ENCODE measurements at places on chromosomes 2 and 18.

DNA sequence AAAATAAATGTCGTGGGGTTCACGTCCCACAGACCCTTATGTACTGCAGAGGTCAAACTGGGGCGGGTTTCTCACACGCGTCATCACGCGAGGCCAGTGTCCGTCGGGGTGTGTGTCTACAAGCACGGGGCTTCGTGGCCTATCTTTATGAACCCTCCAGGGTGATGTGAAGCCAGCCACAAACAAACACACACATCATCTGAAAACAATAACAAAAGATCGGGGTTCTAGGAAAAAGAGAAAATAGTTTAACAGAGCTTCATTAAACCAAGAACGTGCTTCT, 23.3 kb downstream of the LDLRAD4 start:
- no peak for DNase-seq

GRCh38 chr18:48535956-48536355, 2.9 kb upstream of the CTIF start:
- DNase-seq = no peak

DNA sequence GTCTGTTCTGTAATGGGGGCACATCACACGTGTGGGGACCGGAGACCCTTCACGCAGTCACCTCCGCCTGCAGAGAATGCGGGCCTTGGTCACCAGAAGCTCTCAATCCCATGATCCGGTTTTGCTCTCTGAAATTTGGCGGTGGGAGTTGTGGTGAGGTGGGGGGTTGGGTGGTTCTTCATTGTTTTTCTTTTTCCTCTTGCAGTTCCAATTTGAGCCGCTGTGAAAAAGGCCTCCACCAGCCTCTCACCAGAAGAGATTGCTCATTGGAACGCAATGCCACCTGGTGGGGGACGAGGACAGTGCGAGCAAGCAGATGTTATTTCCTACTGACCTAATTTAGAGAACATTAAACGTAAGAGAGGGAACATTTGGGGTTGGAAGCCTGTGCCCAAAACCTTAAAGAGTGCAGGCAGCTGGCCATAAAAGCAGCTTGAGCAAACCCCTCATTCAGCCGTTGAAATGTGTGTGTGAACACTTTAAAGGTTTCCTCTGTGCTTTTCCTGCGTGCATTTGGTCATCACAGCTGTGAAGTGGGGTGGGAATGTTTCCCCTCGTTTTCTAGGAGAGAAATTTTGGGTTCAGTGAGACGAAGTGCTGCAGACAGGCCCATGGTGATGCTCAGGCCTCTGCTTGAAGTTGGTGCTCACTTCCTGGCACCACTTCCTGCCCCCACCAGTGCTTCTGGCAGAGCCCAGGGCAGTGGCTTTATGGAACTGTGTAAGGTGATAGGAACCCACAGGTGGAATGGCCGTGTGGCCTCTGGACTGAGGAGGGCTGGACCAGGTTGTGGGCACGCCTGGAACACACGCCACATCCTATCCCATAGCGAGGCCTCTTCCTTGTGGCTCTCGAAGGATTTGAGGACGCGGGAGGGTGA, 61.7 kb downstream of the ZCCHC2 start:
- peak; percentile 28 for DNase-seq

DNA sequence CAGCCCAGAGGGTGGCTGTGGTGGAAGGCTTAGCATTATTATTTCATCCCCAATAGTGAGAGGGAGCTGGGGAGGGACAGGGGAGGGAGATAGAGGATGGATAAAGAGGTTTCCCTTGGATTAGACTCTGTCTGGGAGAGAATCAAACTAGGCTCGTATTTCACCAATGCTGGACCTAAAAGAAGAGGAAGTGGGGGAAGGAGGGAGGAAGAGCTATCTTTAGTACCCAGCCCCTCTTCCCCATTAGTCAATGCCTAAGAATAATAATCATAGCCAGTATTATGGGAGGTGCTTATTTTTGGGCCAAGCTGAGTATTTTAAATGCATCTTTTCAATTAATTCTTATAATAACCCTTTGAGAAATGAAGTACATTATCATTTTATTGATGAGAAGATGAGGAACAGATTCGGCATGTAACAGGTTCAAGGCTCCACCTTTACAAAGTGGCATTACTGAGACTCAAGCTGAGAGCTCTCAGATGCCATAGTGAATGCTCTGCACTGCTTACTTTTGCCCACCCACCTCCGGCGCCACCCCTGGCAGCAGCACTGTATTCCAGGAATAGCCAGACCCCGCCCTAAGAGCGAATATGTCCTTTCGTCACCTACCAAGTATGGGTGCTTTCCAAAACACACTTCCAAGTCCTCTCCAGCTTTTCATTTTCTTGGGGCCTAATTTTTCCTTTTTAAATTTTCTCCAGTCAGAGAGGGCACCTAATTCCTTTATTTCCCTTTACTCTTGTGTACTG, 21.0 kb downstream of the PAX8 start:
- no peak for DNase-seq

DNA sequence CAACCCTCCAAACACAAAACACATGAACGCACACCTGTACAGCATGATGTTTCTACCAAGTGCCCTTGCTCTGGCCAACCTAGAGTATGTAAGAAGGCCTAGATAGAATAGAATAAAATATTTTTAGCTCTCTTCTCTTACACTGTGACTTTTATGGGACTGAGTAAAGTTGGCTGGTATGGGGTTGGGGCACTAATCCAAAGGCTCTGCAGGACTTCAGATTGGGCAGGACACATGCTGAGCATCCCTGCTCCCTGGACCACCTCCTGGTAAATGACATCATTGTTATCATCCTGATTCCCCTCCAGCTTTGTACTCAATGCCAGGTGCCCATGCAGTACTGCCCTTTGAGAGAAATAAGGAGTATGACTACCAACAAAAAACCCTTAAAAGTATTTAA, 322.2 kb downstream of the SLC8A1 start:
- no peak for DNase-seq

GRCh38 chr18:31793531-31793930, 32.9 kb upstream of the SLC25A52 start:
- no peak for DNase-seq

DNA sequence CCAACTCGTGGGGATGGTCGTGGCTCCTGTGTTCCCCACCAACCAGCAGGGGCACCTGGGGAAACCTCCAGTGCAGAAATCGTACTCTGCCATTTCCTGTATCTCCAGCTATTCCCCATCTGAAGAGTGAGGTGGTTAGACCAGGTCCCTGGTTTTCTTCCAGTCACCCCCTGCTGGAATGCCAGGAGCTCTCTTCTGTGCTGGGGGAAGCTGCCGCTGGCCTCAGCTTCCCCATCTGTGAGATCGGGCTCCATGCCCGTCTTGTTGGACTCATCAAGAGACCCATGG, 119.7 kb downstream of the INHBB start:
- no peak for DNase-seq

DNA sequence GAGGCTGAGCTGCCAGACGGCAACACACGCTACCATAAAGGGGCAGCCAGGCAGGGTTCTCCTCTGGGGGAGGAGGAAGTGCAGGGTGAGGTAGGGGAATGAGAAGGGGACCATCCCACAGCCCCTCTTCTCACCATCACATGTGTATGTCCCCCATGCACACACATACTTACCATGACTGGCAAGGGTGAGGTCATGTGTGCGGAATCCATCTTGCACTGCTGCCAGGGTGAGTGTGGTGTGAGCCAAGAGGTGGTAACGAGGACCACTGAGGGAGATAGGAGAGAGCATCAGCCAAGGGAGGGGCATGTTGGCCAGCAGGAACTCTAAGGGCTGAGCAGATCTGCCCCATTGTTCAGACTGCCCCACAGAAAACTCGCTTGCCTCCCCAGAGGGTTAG, 7.1 kb downstream of the WDR54 start:
- no peak for DNase-seq

DNA sequence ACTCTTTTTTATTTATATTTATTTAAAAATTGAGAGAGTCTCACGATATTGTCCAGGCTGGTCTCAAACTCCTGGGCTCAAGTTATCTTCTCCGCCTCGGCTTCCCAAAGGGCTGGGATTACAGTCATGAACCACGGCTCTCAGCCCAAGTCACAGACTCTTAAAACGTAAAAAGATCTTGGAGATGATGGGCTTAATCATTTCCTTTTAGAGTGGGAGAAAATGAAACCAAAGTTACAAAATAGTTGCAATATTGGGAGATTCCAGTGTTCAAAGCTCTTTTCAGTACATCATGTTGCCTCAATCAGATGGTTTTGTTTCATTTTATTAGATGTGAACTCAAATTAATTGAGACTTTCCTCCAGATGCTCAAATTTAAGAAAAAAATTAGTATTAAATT, 151.4 kb upstream of the XPO1 start:
- DNase-seq = no peak

DNA sequence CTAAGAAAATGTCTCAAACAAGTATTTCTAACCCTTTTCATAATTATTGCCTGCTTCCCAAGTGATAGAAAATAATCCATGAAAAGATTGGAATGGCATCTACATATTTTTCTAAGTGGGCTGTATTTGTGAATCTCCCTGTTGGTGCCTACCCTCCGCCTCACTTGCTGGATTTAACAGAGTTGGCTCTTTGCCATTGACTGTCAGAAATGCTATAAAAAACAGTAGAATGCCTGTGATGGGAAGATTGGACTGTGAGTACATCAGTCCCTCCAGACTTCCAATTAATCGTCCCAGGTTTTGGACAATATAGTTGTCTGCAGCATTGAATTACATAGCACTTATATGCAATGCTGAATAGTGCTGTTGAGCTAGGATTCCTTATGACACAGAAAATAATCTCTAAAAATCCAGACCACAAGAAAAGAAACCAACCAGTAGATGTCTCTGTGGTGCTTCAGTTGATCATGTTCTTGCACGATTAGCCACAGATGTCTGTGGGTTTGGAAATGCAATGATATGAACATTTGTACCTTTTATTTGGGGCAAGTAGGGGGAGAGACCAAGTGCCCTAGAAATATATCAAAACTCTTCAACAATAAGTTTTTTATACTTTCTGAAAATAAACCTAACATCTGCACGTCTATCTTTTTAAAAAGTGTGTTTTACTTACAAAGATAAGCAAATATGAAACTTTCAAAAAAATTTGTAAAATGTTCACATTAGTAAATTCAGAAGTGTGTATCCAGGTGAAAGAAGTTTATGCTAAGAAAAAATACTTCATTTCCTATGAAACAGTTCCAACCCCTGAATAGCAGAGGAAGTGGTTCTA, 88.5 kb downstream of the DYNAP start:
- no peak for DNase-seq

DNA sequence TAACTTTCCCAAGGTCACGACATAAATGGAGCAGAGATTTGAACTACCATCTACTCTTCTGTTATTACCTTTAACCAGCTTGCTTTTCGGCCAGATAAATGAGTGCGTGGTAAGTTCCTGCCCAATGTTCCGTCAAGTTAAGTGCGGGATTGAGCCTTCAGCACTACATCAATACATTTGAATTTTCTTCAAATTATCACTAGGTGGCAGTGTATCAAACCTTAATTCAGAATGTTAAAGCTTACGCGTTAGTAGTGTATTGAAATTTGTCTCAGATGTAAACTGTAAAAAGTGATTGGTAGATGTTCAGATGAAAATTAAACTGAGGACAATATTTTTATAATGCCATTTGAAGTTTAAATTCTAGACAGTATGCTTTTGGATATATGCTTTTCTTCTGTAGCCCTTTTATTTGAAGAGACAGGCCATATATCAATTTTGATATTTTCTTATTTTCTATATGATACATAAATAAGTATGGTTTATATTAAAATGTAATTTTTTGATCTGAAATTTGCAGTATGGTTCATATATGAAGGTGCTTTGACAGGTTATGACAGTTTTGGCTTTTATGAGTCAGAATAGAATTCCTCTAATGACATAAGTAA, 681.3 kb downstream of the ADCYAP1 start:
- no peak for DNase-seq

GRCh38 chr18:46892842-46893241, 24.5 kb downstream of the PIAS2 start:
- no peak for DNase-seq

GRCh38 chr2:162308747-162309503, 9.6 kb downstream of the IFIH1 start:
- DNase-seq = no peak

- DNase-seq = no peak
Measured at GRCh38 chr18:6719910-6720683, 9.4 kb upstream of the ARHGAP28 start.

DNA sequence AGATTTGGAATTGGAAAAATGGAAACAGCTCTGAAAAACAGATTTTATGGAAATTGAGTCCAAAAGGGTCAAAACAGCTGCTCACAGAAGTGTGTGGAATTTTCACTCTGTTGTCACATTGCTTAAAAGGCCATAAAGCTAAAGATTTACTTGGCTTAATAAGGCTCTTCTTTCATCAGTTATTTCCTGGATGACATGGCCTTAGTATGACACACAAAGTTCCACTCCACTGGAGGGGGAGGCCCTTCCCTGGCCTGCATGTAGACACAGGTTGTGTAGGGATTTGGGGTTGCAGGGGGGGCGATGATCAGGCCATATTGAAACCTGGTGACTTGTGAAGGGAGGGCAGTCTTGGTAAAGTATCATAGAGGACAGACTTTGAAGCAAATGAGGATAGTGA, 34.0 kb downstream of the TMEM185B start:
- no peak for DNase-seq

- no peak for DNase-seq
Measured at GRCh38 chr18:11561293-11561692, 48.1 kb upstream of the SLC35G4 start.

DNA sequence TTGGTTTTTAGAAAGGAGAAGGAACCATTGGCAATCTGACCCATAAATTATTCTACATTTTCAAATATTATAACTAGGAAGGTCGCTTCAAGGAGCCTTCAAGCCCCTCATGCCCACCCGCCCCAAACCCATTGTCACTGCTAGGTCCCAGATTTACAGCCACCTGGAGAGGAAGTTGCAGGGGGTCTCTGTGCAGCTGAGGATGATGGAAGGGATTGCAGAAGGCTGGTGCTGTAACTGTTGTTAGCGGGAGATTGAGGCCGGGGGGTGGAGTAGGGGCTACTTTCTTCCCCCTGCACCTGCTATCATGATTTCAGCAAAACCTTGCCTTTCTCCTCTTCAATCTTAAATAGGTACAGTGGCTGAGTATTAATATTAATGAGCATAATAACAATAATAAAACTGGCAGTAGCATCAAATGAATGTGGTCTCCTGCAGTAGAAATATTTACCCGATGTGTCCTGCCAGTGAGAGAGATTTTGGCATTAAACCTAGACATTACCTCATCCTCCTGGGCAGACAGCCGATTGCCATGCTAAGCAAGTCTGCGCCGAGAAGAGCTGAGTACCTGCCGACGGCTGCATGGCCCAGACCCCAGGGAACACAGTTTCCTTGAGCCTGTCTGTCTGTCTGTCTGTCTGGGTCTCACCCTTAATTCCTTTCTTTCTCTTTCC, 225.4 kb downstream of the FAM210A start:
- DNase-seq = no peak
